ENCODE measurements at places on chromosomes 12 and 14. TPM values are rescaled to one million over a fixed set of nuclear protein-coding genes. Genes with fewer than 3 reads are reported as not detected.
A peak's percentile ranks its signal among the peaks of the same experiment; 100 is the strongest.

DNA sequence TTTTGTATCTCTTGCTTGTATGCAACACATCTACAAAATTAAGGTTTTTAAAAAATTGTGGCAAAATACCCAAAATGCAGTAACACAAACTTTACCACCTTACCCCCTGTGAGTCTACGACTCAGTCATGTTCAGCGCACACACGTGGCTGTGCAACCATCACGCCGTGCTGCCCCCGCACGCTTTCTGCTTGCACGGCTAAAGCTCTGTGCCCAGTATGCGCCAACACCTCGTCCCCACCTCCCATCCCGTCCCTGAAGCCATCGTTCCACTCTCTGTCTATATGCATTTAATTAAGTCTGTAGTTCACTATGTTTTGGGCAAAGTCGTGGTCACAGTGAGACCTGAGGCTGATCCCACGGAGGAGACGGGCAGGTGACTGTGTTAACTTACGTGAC, 36.4 kb downstream of the FZD10 start:
- DNase-seq = no peak

GRCh38 chr14:105387530-105387922, 10.8 kb upstream of the TEX22 start:
- no peak for DNase-seq

GRCh38 chr12:49585477-49586459, 17.8 kb upstream of the MCRS1 start:
- DNase-seq = no peak

GRCh38 chr12:6336889-6337853, 4.7 kb downstream of the TNFRSF1A start:
- DNase-seq = peak; percentile 37

DNA sequence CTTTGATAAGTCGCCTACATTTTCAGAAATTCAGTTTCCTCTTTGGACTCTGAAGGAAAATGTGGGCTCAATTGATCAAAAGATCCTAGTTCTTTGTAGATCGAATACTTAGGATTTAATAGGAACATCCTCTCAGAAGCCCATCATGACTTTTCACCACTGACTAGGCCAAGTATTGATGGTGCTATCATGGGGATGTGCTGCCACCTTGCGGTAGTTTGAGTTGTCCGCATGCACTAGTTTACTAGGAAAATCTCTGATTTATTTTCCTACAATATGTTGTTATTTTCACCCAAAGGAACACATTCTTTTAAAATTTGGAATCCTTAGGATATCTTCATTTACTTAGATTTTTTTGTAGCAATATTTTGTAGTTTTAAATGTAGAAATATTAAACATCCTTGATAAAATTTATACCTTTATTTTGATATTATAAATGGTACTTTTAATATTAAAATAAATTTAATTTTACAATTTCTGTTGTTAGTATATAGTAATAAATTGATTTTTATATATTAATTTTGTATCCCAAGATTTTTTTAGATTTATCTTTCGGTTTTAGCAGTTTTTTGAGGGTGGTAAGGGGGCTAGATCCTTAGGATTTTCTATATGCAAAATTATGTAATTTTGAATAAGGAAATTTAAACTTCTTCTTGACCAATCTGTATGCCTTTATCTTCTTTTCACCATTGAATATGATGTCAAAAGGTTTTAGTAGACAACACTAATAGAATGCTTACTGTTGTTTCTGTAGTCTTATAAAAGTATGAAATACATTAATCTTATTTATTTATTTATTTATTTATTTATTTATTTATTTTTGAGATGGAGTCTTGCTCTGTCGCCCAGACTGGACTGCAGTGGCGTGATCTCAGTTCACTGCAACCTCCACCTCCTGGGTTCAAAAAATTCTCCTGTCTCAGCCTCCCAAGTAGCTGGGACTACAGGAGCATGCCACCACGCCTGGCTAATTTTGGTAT, 52.9 kb upstream of the OR9K2 start:
- peak; percentile 50 for DNase-seq

DNA sequence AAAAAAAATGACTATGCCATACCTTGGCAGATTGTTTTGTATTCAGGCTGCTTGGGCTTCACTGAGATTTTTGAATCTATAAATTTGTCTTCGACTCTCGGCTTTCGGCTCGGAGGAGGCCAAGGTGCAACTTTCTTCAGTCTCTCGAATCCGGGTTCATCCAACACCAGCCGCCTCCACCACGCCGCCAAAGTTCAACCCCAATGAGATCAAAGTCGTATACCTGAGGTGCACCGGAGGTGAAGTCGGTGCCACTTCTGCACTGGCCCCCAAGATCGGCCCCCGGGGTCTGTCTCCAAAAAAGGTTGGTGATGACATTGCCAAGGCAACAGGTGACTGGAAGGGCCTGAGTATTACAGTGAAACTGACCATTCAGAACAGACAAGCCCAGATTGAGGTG, 12.4 kb upstream of the SPPL3 start:
- DNase-seq = no peak

- DNase-seq = no peak
These were observed 203.7 kb downstream of the STXBP6 start for GRCh38 chr14:24846261-24846660.

KITLG gene
- total RNA-seq = 4.7 TPM

- no peak for DNase-seq
These were observed 91.0 kb upstream of the DIO3 start for GRCh38 chr14:101470266-101470665.

DNA sequence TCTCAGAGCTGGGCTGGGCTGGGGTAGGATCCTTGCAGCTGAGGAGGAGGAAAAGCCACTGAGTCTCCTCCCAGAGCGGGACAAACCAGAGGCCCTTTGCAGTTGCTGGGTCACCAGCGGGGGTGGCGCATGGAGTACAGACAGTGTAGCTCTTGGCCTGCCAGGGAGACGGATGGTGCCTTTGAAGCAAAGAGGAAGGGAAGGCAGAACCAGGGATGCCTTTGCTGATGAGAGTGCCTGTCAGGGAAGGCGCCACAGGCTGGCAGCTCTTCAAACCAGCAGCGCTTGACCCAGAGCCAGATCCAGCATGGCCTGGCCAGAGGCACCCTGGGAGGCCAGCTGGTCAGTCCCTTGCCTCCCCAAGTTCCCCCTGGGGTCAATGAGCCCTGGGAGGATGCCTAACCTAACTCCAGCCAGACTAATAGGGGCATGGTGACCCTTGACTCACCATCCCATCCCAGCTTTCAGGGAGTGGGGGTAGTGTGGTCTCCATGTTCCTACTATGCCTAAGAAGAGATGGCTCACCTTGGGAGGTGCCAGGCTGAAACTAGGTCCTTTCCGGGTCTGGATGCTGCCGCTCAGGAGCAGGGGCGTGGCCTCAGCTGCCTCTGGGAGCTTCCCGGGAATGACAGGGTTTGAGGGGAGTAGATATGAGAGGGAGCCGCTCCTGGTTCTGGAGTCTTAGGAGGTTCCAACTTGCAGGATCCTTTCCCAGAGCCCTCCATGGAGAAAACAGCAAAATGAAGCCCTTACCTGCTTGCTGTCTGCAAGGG, 19.8 kb downstream of the VASH1 start:
- peak; percentile 44 for DNase-seq

CACNA1C gene
- 0.98 TPM for total RNA-seq

DNA sequence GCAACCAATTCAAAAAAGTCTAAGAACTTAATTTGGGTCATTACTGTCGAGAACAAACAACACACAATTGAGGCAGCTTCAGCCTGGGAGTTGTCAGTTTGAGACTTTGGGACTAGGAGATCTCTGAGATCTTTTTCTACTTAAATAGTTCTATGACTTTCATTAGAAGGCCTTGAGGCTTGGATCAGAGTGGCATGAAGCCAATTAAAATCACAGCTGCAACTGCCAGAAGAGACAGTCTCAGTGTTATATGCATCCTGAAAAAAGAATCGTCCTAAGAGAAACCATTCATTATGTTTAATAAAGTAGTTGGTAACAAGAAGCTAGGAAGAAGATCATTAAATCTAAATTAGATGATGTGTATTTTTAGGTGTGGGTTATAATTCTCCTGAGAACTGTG, 170.8 kb upstream of the RASSF8 start:
- no peak for DNase-seq

CLEC9A gene
- not detected for total RNA-seq

ITPK1 gene
- 7.7 TPM for total RNA-seq

TAS2R19 gene
- total RNA-seq = 0.24 TPM

DNA sequence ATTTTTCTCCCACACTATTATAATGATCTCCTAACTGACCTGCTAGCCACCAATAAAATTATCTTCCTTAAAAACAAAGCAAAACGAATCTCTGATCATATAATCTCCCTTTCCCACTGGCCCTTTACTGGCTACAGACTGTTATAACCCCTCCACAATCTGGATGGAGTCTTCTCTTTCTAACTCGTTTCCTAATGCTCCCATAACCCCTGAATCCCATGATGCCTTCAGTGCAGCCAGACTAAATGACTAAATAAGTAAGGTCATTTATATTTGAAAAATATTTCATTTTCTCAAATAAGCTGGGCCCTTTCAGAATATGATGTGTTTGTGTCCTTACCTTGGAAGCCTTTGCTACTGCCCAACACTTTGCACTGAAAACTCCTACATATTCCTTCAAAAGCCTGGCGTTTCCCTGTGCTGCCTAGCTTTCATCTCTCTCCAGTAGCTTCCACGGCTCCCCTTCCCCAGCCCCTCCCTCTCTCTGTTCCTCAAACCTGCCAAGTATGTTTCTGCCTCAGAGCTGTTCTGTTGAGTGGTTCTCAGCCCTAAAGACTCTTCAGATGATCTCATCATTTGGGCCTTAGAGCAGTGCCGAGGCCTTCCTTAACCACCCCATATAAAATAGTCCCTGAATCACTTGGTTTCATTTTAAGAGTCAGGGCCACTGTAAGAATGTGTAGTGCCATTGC, 91.7 kb downstream of the MYRFL start:
- no peak for DNase-seq

CLEC6A gene
- total RNA-seq = not detected

DNA sequence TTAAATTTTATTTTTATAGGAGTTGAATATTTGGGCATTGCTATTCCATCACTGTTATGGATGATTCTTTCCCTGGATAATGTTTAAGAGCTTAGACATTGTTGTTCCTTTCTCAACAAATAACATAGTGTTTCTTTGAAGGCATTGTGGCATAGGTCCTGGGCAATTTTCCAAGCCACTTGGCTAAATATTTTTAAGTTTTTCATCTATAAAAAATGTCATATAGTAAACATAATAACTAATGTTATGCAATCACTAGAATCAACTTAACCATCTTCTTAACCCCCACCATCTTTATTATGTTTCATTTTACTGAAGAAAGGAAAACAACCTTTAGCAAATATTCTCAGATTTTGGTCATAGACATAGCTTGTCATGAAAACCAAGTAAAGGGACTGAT, 600.6 kb upstream of the LMO3 start:
- DNase-seq = no peak

- DNase-seq = no peak
These were observed 15.0 kb upstream of the NR2C1 start for GRCh38 chr12:95088379-95088778.

DNA sequence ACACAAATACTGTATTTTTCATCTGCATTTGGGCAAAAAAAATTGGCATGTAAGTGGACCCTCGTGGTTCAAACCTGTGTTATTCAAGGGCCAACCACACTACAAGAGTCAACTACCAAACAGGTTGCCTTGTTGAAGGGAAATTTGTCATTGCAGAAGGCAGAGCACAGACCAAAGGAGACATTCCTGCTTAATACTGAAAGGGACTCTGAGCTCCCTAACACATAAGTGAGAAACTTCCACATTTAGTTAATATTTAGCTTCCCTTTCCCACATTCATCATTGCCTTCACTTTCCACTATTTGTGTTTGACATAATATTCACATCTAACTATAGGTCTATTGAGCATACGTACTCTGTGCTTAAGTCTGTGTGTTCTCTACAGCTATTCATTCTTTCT, 266.9 kb downstream of the KCNH5 start:
- no peak for DNase-seq

DNA sequence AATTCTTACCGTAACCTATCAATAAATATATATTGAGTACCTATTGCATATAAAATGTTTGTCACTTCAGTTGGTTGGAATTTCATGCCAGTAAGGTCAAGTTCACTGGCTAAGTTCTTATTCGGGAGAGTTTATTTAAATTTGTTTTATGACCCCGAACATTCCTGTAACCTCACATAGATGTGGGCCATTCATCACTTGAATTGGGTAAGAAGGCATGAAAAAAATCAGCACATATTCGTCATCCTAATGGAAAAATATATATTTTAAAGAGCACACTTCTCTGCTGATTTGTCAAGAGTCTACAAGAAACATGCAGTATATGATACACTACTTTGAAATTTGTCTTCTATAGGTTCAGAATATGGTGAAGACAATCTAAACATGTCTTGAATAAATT, 263.4 kb downstream of the CCDC91 start:
- no peak for DNase-seq

SETD3 gene
- 46.9 TPM for total RNA-seq

AQP5 gene
- not detected for total RNA-seq

DNA sequence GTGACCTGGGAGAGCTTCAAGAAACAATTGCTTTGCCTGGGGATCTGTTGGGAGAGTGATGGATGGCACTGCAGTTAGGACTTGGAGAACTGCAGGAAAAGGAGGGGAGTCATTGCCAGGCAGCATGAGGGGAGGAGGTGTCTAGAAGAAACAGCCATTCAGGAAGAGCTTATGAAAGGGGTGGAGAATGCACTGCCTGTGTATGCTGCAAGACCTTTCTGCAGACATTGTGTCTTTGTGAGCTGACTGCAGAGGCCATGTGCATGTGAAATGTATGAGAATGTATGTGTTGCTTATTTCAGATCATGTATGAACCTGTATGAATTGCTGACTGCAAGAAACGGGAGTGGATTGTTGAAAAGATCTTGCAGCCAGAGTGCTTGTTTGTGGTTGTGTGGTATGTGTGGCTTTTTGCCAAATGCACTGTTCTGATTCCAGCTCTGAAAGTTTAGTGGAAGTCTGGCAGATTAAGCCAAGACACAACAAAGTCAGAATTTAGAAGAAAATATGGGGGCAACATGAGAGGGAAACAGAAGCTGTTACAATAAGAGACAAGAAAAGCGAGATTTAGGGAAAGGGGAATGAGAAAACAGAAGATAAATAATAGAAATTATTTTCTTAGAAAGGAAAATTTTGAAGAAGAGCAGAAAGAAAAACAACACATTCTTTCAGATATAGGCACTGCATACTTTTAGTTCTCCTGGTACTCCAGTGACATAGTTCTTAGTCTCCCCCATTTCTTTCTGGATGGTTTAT, 9.8 kb upstream of the RIMKLB start:
- DNase-seq = peak; percentile 75

DNA sequence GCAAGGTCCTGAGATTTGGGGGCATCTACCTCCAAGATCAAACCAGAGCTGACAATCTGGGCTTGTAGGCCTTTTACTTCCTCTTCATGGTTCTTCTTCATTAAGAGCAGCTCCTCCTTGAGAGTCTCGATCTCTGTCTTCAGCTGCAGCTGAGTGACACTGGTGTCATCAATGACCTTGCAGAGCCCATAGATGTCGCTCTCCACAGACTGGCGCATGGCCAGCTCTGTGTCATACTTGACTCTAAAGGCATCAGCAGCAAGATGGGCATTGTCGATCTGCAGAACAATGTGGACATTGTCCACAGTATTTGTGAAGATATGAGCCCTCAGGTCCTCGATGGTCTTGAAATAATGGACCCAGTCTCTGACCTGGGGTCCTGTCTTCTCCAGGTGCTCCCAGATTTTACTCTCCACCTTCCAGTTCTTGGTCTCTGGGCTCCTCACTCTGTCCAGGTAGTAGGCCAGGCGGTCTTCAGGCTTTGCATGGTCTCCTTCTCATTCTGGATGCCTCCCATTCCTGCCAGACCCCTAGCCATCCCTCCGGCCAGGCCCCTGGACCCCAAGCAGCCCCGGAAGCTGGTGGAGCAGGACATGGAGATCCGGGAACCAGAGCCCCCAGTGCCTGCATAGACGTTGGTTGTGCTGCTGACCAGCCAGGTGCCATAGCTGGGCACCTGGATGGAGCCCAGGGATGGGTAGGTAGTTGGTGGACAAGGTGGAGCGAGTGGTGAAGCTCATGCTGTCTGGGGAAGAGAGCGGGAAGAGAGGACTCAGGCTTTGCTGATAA, 141.0 kb downstream of the MSRB3 start:
- no peak for DNase-seq

Data from RPMI7951 (cell line).